ENCODE measurements at places on chromosomes 5 and 9.

- no peak for DNase-seq
Measured at GRCh38 chr9:71353720-71354119, 232.3 kb upstream of the TRPM3 start.

DNA sequence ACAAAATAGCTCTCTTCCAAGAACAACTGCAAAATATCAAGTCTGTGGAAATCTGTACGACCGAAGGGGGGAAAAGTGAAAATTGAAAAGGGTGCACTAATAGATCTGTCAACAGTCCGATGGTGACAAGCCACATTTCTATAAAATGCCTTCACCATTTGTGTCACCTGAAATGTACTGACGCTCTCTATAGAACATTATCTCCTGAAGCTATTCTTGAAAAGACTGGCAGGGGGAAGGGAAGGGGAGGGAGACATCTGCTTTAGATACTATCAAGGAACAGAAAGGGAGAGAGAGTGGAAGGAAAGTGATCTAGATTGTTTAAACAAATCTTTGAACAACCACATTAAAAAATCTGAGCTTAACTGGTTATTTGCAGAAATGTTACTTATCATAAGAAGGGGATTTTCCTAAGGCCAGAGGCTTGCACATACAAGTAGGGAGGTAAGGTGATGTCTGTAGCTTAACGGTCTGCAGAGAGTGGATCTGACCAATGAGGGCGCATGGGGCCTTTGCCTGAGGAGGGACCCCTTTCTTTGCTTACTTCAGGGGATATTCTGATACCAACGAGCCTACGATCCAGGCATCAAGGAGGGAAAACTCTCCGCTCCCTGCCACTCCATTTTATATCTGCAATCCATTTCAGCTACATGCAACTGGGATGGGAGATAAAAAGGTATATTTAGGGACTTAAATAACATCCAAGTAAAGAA is 92.1 kb downstream of the CRB2 start:
- DNase-seq, result no peak

GRCh38 chr9:133129001-133129795 is 8.2 kb upstream of the RALGDS start:
- peak; percentile 77 for DNase-seq

DNA sequence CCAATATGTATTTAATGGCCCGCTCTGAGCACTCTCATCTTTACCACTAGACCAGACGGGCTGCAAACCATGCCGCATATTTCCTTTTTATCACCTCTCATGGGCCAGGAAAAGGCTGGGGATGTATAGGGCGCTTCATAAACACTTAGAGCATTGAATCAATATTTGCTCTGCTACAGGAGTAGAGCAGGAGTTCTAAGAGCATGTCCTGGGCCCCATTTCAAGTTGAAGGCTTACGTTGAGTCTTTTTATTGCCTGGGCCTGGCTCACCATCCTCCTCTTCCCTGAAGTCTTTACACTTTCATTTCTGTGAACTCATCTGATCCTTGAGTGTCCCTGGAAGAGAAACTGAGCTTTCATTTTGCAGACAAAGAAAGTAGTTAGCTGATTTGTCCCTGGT is 112.4 kb downstream of the FSTL4 start:
- no peak for DNase-seq

- DNase-seq, result no peak
Measured at GRCh38 chr5:170865622-170866021, 3.8 kb downstream of the RANBP17 start.

DNA sequence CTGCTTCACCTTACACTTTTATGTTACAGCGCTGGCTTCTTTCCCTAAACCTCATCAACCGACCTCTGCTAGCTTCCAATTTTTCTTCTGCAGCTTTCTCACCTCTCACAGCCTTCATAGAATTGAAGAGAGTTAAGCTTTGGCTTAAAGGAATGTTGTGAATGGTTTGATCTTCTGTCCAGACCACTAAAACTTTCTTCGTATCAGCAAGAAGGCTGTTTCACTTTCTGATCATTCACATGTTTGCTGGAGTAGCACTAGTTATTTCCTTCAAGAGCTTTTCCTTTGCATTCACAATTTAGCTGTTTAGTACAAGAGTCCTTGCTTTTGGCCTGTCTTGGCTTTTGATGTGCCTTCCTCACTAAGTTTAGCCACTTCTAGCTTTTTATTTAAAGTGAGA is 49.5 kb downstream of the NR3C1 start:
- DNase-seq, result no peak

- no peak for DNase-seq
Measured at GRCh38 chr9:38212016-38212415, 143.0 kb upstream of the SHB start.

DNA sequence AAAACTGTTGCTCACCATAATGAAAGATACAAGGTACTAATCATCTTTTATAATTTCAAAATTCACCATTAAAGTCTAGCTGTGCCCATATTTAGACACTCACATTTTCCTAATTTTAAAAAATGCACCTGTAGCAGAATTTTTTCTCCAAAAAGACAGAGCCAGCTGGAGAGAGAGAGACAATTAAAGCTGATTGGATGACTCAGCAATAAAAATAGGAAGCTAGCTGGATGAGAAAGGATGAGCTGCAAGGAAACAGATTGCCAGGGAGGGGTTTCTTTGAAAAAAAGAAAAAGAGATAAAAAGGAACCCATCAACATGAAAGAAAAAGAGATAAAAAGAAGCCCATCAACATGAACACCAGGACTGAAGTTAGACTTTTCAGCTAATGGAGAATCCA is 73.8 kb downstream of the HCN1 start:
- DNase-seq, result no peak

- peak; percentile 55 for DNase-seq
Measured at GRCh38 chr5:1551426-1552301, 27.9 kb upstream of the LPCAT1 start.

DNA sequence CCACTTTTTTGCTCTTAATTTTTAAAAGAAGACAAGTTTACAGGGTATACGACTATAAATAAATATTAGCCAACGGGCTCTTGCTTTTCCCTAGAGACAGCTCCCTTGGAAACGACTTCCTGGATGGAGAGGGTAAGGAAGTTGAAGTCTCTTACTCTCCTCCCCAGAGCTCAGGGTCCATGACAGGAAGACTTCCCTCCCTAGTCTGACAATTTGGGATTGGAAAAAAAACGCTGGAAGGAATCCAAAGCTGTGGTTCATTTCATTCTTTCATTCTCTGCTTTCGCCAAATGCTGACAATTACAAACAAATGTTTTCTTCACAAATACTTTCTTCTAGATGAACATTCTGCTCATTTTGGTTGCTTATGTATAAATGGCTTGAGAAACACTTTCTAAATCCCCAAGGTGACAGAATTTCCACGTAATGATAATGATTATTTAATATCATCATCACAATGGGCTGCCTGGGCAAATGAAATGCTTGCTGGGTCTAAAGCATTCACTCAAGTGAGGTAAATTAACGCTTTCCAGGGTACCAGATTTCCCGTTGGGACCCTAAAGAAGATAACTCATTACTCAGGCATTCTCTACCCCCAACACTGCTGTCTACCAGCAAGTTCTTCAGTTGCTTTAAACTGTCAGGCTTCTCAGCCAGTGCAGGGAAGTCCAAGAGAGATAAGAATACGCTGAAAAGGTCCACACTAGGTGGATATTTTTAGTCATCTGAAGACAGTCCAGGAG is 139.8 kb upstream of the SLC30A5 start:
- no peak for DNase-seq

- no peak for DNase-seq
Measured at GRCh38 chr5:30690931-30691330, 502.6 kb upstream of the CDH6 start.

DNA sequence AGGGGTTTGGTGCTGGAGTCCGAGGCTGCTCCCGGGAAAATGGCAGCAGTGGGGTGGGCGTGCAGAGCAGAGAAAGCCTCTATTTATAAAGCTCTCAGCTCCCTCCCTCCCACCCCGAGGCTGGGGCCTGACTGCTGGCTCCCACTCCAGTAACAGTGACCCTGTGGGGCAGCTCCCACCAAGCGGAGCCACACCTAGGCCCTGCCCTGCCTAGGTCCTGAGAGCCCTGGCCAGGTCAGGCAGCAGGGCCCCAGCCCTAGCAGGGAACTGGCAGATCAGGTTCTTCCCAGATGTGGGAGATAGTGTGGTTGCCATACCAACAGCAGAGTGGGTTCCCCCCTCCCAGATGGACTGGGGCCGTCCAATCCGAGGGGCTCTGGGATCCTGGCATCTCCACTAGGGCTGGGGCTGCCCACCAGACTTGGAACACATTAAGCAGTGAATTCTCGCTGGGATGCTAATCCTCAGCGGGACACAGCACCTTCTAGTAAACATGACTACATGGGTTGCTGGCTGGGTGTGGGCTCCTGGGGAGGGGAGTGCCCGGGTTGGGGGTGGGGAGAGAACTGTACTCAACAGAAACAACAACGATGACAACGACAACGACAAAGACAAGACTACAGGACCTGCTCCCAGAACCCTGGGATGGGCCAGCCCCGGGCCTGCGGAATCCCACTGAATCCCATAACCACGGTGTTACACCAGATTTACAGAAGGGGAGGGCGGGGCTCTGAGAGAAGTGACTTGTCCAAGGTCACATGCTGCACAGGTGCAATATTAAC is 1.5 kb downstream of the SH3GLB2 start:
- DNase-seq, result peak; percentile 56

- DNase-seq, result no peak
Measured at GRCh38 chr5:14319102-14319501, 176.0 kb downstream of the TRIO start.

- no peak for DNase-seq
Measured at GRCh38 chr5:107719034-107719606, 48.4 kb upstream of the EFNA5 start.

GRCh38 chr9:1954238-1954637 is 60.9 kb upstream of the SMARCA2 start:
- DNase-seq, result no peak

DNA sequence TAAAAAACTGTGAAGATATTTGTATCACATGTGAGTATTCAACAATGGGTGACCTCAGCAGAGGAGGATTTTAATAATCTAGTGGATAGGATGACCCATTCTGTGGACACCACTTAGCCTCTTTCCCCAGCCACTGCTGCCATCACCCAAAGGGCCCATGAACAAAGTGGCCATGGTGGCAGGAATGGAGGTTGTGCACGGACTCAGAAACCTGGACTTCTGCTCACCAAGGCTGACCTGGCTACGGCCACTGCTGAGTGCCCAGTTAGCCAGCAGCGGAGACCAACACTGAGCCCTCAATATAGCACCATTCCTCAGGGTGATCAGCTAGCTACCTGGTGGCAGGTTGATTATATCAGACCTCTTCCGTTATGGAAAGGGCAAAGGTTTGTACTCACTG is 1410.4 kb upstream of the CDH9 start:
- DNase-seq, result no peak

DNA sequence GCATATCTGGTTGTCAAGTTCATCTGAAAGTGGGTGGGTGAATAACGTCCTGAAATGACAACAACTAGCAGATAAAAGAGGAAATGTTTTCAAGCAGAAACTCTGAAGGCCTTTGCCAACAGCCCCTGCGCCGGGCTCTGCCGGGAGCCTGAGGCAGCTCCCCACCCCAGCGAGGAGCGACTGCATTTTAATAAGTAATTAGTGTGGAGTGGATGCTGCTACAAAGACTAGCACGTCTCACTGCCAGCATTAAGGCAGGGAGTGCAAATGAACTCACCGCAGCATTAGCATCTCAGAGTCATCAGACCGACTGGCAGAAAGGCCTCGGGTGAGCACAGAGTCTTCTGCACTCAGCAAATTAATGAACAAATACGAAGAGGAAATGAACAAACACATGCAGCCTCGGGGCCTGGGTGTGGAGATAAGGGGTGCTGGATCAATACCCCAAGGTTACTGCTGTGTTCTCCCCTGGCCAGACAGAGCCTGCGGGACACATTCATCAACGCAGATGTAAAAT is 63.8 kb downstream of the VAV2 start:
- no peak for DNase-seq

GRCh38 chr9:89892920-89893319 is 288.1 kb downstream of the GADD45G start:
- no peak for DNase-seq

- DNase-seq, result no peak
Measured at GRCh38 chr9:93210324-93210973, 26.5 kb downstream of the WNK2 start.

DNA sequence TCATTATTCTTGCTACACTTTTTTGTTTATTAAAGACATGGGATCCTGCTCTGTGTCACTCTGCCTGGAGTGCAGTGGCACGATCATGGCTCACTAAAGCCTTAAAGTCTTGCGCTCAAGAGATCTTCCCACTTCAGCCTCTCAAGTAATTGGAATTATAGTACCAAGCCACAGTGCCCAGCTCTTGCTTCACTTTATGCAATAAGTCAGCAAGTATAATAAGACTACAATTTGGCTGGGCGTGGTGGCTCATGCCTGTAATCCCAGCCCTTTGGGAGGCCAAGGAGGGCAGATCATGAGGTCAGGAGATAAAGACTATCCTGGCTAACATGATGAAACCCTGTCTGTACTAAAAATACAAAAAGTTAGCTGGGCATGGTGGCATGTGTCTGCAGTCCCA is 5.9 kb downstream of the C9orf153 start:
- DNase-seq, result no peak

GRCh38 chr9:129494113-129494789 is 126.7 kb downstream of the C9orf50 start:
- no peak for DNase-seq

- DNase-seq, result no peak
Measured at GRCh38 chr5:68457285-68457684, 241.7 kb downstream of the PIK3R1 start.

- no peak for DNase-seq
Measured at GRCh38 chr9:95315108-95315746, 2.3 kb downstream of the FANCC start.

DNA sequence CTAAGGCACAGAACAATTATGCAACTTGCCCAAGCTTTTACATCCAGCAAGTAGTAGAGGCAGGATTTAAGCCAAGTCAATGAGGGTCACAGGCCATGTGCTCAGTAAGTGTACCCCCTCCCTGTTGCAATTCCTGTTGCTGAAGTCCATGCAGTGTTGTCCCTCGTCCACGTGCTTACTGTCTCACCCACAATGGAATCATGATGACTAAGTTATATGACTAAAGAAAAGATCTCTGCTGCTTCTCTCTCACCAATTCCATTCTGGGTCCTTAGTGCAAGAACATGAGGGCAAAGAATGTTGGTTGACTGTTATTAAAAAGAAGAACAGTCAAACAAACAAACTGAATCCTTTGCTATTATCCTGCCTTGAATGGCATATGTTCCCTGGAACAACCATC is 233.6 kb upstream of the SLC24A2 start:
- no peak for DNase-seq

DNA sequence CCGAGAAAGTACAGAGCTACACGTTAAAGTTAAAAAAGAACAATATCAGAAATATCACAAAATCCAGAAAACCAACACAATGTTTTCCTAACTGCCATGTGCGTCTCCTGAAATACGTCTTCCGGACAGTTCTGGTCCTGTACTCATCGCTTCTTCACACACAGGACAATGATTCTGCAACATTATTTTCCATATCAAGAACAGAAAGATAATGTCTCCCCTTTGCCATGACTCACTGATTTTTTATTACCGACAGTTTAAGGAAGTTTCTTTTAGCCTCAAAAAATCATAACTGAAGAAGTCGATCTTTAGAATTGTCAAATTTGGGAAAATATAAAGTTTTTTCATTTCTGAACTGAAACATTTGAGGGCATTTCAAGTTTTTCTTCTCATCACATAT is 2.5 kb downstream of the TBC1D9B start:
- DNase-seq, result no peak

- DNase-seq, result no peak
Measured at GRCh38 chr5:149432911-149433401, 53.9 kb upstream of the IL17B start.

All from DMS79 (cell line).